Activated B cell treated with CpG ODN at 0.5 μM for 24 hours (primary cell): ENCODE measurements at places on chromosomes 6 and 20.

- DNase-seq = peak; percentile 31
Observed at GRCh38 chr6:27865850-27866356, 46.3 kb downstream of the OR2B2 start.

DNA sequence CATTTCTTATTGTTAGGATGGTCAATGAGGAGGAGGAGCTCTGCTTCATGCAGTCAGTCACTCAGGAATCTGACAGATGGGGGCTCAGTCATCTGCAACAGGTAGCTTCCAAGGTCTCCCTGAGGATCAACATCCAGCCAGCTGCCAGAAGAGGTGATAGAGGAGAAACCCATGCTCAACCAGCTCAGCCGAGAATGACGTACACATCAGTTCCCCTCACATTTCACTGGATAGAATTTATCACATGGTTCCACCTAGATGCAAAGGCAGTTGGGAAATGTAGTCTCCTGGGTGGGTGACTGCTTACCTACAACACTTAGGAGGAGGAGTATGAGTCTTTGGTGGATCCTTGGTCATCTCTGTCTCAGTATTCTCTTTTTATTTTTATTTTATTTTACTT, 144.5 kb downstream of the CEBPB start:
- no peak for DNase-seq

DNA sequence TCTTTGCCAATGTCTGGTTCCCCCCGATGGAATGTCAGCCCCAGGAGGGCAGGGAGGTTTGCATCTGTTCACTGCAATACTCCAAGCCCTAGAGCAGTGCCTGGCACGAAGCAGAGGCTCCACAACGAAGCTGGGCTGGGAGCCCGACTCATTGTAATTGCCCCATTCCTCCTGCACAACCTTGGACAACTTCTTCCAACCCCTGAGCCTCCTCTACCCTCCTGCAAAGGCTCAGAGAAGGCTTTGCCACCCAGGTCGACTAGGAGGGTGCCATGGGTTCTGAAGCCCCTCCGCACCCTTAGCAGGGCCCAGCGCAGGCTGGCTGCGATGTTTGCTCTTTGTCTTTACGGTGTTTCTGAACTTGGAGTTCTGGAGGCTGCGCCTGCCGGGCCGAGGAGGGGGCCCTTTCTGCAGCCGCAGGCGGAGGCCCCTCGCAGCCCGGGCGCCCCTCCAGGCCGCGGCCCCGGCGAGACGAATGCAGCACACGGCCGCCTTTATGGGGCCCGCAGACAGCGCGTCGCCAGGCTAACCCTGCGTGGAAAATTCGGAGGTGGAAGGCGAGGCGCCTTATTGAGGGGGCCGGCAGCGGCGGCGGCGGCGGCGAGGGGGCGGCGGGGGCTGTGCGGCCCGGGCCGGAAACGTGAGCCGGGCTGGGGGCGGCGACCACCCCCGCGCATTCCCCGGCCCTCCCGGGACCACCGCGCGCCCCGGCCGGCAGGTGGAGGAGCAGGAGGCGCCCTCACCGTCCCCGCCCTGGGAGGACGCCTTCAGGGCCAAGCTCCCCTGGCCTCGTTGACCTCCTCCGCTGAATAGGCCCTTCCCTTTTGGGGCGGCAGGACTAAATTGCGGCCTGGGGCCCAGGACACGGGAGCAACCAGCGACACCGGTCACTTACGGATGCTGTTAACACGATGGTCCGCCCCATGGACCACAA, 27.0 kb downstream of the SNAI1 start:
- no peak for DNase-seq

DNA sequence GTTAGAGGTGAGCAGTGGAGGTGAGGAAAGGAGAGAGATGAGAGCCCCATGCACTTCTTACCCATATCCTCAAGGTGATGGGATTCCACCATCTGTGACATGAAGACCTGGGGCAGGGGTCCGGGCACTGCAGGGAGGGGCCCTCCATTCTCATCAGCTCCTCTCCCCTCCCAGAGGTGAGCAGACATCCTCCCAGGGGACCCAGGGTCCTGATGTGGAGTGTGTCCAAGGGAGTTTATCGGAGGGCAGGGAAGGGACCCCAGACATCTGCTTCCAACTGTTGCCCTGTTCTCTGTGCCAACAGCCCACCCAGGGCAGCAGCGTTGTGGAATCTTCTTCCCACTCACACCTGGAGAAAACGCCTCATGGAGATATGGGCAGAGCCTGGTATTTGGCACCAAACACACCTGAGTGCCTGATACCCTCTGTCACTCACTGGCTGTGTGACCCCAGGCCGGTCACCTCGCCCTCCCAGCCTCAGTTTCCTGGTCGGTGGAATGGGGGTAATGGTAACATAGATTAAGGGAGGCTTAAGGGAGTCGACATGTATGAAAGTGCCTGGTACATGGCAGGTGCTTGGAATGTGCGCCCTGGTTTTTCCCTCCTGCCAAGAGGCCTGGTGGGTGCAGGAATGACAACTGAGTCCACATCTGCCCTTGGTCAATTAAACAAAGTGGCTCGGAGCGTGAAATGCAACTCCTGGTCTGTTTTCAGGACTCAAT, 227.9 kb downstream of the PREX1 start:
- no peak for DNase-seq

GRCh38 chr20:50499938-50500337, 10.2 kb upstream of the PTPN1 start:
- DNase-seq = no peak
